ENCODE measurements at places on chromosomes 3 and 15.
A peak's percentile ranks its signal among the peaks of the same experiment; 100 is the strongest.

GRCh38 chr3:183944775-183945174 lies 60.1 kb upstream of the PARL start:
- no peak for DNase-seq

DNA sequence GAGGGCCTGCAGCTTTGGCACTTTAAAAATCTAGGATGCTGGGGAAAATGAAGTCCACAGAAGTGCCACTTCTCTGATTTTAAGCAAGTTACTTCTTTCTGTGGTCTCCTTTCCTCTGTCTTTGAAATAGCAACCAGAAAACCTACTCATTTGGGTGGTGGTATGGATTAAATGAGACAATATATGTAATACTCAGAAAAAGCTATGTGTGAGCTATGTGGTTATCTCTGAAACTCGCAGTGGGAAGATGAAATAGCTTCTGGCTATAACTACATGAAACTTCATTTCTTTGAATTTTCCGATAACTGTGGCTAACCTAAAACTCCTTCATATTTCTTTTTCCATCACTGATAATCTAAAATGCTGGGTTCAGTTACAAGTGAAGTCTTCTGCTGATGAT lies 368.9 kb downstream of the CLSTN2 start:
- no peak for DNase-seq

DNA sequence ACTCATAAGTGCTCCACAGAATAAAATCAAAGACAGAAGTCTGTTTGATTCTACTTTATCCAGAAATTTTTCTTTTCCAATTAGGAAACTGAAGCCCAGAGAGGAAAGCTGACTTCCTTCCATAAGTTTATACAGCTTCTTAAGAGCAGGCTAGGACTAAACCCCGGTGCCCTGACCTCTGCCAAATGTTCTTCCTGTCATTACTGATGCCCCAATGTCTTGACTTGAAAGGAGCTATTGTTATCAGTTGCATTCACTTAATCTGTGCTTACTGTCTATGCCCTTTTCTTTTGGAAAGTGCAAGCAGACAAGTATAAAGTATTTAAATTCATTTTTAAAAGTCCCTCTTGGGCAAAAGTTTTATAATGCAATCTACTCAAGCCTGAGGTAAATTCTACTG lies 18.1 kb downstream of the CD200 start:
- DNase-seq, result no peak

- DNase-seq, result peak; percentile 71
These were observed 9.2 kb upstream of the RBSN start for GRCh38 chr3:15108082-15108545.

GRCh38 chr3:17360991-17361390 lies 381.4 kb downstream of the TBC1D5 start:
- no peak for DNase-seq

DNA sequence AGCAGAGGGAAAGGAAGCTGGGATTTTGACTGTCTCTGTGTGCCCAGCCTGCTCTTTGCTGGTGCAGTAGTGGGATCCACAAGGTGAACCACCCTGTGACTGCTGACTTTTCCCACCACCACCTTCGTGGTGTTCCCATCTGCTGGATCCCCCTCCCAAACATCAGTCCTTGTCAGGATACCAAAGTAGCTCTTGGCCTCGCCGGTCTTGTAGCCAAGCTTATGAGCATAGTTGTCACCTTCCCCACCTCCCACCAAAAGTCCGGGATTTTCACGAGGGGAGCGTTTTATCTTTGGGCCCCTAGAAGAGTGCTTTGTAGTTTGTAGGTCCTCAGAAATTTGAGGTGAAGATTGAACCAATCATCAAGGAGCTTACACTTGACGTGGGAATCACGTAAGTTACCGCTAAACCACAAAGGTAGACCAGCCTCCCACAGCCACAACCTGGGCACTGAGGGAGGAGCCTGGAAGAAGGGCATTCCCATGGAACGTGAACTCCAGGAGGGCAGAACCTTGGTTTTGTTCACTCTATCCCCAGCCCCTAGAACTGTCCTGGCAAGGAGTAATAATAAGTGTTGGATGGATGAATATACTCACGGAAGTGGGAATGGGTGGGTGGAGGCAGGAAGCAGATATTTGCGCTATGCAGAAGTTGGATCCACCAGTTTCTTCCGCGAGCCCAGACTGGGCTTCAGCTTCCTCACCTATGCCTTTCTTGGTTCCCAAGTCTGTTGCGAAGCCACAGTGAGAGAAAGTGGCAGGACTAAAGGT lies 814 bp upstream of the TEX264 start:
- DNase-seq, result no peak

DNA sequence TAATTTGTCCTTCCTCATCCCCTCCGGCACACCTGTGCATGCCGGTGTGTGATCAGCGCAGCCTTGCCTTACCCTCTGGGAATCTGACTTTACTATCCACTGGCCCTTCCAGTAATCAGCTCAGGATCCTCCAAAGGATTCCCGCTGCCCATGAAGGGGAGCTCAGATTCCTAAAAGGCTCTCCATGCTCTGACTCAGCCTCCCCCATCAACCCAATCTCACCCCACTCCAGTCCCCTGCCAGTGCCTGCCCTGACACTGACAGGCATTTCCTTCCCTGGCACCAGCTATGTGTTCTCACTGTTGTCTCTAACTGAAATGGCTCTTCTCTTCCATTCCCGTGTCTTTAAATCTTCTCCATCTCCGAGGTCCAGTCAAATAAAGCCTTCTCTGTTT lies 7.3 kb upstream of the BCL2A1 start:
- DNase-seq, result no peak

- no peak for DNase-seq
These were observed 18.3 kb downstream of the LMCD1 start for GRCh38 chr3:8519774-8520448.

GRCh38 chr3:10753964-10754363 lies 62.1 kb upstream of the SLC6A11 start:
- peak; percentile 64 for DNase-seq

DNA sequence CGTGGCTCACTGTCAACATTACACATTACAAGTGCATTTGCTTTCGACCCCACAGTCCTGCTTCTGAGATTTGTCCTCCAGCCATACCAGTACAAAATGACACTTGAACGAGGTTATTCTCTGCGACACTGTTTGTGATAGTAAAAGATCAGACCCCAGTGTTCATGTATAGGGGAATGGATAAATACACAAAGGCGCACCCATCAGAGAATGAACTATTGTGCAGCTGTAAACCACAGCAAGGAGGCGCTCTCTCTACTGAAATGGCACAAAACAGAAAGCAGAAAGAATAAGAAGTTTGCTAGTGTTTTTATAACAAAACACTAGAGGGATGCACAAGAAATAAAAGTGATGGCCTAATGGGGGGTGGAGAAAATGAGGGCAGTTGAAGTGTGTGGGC lies 4.9 kb upstream of the CHSY1 start:
- no peak for DNase-seq

- DNase-seq, result no peak
These were observed 101.5 kb downstream of the ATG7 start for GRCh38 chr3:11373654-11374053.

GRCh38 chr3:40336101-40336500 lies 26.6 kb downstream of the EIF1B start:
- DNase-seq, result no peak

DNA sequence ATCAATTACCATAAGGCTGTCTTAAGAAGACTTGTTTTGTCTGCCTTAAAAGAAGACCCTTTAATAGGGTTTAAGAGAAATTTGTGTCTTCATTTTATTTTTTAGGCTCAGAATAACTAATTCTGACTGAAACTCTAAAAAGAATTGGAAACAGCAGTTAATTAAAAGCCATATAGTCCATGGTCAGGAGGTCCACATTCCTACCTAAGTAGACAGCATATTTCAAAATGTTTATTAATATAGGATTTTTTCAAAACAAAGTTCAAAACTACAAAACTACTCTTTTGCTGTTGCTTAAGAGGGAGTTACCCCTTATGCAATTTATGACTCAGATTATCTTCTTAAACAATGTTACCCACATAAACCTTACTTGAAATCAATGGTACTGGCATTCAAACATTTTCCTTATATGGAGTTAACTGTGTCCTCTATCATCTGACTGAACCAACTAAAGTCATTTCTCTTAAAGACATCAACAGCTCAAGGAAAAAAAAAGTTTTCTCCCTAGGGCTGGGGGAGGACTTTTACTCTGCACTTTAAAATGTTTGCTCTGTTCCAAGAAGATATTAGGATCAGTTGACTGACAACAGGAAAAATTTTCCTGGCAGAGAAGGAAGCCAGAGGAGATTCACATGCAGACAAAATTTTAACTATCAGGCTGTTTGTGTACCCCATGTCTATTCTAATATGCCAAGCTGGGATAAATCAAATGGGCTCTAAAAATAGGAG lies 56.8 kb upstream of the NANOGP8 start:
- no peak for DNase-seq

- no peak for DNase-seq
These were observed 749.4 kb downstream of the PLOD2 start for GRCh38 chr3:145411605-145412004.

GRCh38 chr3:14472471-14473351 lies 67.4 kb downstream of the GRIP2 start:
- DNase-seq, result no peak

DNA sequence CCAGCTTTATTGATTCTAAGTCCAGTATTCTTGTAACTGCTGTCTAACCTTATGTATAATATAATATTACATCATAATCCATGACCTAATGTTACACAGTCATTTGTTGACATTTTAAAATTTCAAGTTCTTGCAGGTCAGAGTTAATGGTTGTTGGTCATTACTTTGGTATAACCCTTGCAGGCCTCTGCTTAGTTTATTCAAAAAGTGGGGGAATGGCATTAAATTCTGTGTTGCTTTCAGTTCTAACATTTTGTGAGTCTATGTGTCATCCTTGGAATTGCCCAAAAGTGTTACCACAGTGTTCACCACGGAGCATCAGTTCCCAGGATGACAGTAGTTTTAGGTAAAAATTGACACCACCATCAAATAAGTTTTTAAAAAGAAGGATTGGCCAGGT lies 174.8 kb upstream of the BCL6 start:
- DNase-seq, result no peak

DNA sequence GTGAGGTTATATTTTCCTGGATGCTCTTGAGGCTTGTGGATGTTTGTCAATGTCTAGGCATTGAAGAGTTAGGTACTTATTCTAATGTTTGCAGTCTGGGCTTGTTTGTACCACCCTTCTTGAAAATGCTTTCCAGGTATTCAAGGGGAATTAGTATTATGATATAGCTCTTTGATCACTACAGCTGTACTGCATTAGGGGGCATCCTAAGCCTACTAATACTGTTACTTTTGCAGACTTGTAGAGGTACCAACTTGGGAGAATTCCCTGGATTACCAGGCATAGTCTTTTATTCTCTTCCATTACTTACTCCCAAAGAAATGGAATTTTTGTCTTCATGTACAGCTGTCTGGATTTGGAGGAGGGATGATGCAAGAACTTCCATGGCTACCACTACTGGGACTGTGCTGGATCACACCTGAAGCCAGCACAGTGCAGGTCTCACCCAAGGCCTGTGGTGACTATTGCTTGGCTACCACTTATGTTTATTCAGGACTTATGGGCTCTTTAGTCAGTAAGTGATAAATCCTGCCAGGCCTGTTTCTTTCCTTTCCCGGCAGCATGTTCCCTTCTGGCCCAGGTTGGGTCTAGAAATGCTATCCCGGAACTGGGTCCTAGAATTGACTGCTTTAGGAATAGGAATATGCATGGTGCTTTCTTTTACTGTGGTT lies 402.9 kb downstream of the IL20RB start:
- DNase-seq, result no peak

GRCh38 chr3:38468765-38469164 lies 15.1 kb downstream of the ACVR2B start:
- no peak for DNase-seq

GRCh38 chr15:35757765-35758164 lies 211.8 kb upstream of the DPH6 start:
- no peak for DNase-seq

DNA sequence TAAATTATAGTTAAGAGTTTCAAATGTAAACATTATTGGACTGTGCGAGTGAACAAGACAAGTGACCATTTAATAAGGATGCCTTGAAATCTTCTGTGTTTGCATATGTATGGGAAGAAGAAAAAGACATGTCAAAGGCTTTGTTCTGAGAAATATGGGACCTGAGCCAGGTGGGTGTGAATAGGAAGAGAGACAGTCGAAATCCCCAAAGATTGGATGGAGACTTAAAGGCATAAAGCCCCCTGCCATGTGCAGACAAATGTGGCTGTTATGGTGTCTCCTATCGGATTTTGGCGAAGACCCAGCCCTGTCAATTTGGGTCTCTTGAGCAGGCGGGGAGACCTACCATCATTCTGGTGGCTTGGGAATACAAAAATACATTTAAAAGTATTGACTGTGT lies 16.9 kb downstream of the FXR1 start:
- no peak for DNase-seq

DNA sequence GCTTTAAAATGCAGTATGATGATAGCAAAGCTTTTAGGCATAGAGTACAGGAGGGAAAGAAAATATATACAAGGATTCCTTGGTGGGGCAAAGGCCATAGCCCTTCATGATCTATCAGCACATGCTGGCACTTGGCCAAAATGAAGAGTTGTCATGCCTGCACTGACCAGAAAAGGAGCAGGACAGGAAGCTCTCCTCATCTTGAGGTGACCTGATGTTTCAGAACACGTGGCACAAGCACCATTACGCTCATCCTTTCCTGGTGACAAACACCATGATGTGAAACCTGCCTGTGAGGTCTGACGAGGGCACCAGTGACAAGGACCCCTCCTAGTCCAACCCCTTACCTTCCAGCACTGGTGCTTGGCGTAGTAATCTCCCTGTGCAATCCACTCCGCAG lies 77.9 kb upstream of the DCLK3 start:
- no peak for DNase-seq

GRCh38 chr3:73885862-73886261 lies 261.1 kb upstream of the PDZRN3 start:
- DNase-seq, result no peak

DNA sequence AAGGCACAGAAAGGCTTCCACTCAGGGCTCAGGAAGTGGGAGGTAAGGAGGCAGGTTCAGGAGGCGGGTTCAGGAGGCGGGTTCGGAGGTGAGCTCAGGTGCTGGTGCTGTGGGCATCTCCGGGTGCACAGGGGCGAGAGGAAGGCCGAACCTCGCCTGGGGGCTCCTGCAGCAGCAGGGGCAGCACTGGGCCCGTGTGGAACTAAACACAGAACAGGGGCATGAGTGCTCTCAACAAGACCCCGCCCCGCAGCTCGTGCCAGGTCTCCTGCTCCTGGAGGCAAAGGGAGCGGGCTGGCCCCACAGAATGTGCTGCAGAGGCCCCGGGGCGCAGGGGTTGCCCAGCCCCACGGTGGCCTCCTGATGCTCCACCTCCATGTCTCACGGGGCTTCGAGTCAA lies 13.7 kb downstream of the ZDHHC19 start:
- DNase-seq, result no peak

GRCh38 chr3:177596248-177596815 lies 399.1 kb upstream of the TBL1XR1 start:
- no peak for DNase-seq
